Hematopoietic multipotent progenitor cell treated with erythropoietin and hydrocortisone succinate and interleukin-3 and kit ligand, for 6 days (in vitro differentiated cells): ENCODE measurements at places on chromosomes 7 and 10.

DNA sequence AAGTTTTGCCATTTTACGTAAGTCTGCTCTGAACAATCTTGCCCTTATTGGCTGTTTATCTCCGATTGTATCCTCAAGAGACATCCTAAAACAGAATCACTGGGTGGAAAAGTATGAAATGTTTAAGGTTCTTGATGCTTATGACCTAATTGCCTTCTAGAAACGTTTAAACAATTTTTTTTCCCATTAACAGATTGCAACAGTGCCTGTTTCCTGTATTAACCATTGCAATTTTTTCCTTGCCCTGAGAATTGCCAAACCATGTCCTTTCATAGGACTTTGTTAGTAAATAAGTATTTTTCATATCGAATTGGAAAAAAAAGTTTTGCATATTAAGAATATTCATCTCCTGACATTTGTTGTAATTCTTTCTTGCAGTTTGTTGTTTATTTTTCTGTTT lies 639.8 kb downstream of the INHBA start:
- DNase-seq: no peak

DNA sequence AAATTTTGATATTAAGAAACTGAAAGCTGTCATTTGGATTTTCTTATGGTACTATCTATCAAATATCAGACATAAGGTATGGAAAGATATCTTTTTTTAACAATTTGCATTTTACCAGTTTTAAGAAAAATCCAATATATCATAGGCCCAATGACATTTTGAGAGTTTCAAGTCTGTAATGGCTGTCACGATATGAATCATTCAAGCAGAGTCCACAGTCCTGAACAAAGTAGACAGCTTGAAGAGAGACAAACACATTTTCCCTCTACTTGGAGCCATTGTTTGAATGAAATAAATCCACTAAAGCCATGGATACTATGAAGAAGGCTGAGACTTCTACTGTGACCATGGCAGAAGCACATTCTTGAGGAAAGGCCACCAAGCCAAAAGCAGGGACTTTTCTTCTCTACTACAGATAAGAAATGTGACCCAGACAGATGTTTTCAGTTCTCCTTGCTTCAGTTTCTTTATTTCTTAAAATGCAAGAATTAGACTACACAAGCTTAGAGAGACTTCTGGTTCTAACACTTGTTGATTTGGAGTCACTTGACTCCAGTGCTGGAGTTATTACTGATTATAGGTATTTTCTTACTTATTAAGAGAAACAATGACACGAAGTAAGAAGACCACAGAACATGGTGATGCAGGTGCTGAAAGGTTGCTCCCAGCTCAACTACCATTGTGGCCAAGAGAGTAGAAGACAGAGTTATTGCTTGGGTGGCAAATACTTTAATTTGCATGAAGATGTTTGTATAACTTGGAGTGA lies 429.1 kb downstream of the KIF20B start:
- DNase-seq: no peak

DNA sequence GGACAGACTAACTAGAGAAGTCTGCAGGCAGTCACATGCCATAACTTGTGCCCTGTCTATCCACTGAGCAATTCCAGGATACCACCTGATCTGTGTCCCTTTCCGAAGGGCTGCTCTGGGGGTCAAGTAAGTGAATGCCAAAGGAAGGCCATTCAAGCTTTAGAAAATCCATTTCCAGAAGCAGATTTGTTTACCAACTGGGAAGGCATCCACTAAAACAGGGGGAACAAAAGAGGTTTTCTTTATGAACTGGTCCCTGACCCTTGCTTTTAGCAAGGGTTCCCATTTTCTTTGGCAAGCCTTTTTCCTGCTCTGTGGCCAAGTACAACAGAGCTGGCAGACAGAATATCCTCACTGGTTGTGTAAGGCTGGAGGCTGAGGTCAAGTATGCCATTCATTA lies 36.5 kb downstream of the ITPRID1 start:
- no peak for DNase-seq

DNA sequence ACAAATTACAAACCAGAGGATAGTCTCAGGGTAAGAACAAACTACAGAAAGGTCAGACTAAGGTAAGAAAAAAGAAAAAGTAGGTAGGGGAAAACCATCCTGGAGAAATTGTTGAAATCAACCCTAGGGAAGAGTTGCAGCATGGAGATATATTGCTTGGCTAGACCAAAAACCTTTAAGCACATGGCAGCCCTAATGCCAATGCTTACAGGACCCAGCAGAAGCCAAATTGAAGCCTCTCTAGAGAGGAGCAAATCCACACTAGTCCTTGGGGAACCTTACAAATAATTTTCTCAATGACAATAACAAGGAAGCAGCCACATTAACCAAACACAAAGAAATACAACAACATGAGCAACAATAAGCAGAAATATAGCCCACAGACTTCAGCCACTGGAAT lies 81.9 kb downstream of the CNOT4 start:
- no peak for DNase-seq
